ENCODE measurements at places on chromosomes 11 and 22.

DNA sequence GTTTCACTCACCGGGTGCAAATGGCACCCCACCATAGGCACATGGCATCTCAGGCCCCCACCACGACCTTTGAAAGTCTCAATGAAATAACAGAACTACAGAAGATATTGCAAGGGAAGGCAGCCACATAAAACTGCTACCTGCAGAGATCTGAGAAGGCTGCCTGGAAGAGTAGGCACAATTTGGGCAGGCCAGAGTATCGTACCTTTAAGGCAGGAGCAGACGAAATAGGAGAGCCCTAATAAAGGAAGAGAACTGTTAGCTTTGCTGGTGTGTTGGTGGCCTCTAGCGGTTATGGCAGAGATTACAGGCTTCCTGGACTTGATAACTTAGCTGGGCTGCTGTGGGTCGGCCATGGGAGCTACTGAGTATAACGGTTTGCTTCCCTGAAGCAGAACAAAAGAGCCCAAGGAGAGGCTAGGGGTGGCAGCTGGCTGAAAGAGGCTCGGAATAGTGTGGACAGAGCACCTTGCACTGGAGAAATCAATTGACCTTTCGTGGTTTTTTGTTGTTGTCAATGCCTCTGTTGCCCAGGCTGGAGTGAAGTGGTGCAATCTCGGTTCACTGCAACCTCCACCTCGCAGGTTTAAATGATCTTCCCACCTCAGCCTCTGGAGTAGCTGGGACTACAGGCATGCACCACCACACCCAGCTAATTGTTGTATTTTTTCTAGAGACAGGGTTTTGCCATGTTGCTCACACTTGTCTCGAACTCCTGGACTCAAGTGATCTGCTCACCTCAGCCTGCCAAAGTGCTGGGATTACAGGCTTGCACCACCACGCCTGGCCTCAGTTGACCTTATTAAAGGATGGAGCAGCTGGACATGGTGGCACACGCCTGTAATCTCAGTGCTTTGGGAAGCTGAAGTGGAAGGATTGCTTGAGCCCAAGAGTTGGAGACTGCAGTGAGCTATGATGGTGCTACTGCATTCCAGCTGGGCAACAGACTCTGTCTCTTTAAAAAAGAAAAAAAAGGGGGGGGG lies 4.8 kb downstream of the SDF2L1 start:
- peak; percentile 11 for DNase-seq

DNA sequence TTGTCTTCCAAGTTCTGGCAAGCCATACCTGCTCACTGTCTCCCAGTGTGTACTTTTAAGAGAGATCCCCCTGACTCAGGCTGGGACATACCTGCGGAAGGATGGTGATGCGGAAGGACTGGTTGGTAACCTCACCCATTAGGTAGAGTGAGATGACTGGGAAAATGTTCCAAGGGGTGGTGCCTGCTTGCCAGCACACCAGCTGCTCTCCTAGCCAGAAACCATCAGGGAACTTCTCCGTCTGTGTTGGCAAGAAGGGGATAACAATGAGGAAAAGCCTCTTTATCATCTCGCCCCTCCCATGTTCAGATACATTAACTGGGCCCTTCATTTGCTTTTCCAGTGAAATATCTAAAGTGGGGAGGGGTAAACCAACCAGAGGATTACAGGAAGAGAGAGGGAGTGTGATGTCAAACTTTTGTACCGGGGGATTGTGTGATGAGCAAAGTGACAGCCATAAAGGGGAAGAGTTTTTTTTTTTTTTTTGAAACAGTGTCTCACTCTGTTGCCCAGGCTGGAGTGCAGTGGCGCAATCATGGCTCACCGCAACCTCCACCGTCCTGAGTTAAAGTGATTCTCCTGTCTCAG lies at the start of gene BACE1-AS:
TSS of gene BACE1-AS (plus strand) at position 538 of the 588 bp plus-strand sequence.
- no peak for DNase-seq

GRCh38 chr11:13762718-13763117 lies 94.2 kb downstream of the FAR1 start:
- no peak for DNase-seq

DNA sequence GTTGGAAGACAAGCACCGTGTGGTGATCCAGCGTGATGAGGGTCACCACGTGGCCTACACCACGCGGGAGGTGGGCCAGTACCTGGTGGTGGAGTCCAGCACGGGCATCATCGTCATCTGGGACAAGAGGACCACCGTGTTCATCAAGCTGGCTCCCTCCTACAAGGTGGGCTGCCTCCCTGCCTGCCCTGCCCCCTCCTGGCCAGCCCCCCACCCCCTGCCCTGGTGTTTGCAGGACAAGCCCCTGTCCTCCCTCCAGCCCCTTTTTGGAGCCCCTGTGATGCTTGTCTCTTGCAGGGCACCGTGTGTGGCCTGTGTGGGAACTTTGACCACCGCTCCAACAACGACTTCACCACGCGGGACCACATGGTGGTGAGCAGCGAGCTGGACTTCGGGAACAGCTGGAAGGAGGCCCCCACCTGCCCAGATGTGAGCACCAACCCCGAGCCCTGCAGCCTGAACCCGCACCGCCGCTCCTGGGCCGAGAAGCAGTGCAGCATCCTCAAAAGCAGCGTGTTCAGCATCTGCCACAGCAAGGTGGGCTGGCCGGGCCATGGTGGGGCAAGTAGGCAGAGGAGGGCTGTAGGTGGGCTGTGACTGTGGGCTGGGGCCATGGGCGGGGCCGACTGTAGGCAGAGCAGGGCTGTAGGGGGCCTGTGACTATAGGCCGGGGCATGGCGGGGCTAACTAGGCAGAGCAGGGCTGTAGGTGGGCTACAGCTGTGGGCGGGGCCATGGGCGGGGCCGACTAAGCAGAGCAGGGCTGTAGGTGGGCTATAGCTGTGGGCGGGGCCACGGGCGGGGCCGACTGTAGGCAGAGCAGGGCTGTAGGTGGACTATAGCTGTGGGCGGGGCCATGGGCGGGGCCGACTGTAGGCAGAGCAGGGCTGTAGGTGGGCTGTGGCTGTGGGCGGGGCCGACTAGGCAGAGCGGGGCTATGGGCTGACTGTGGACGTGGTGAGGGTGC lies 13.6 kb downstream of the MUC2 start:
- DNase-seq = no peak

DNA sequence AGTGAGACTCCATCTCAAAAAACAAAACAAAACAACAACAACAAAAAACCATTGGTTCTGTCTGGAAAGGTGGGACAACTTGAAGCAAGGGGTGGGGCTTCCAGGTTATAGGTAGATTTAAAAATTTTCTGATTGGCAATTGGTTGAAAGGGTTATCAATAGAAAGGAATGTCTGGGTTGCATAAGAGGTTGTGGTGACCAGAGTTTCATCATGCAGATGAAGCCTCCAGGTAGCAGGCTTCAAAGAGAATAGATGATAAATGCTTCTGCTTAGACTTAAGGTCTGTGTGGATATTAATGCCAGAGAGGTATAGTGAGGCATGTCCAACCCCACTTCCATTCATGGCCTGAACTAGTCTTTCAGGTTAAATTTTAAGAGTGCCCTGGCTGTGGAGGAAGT lies 116.6 kb downstream of the NAT10 start:
- no peak for DNase-seq
